Inflammatory macrophage treated with lipopolysaccharide for 4 hours (primary cell): ENCODE measurements at places on chromosomes 12 and 14.
A peak's percentile ranks its signal among the peaks of the same experiment; 100 is the strongest.

DNA sequence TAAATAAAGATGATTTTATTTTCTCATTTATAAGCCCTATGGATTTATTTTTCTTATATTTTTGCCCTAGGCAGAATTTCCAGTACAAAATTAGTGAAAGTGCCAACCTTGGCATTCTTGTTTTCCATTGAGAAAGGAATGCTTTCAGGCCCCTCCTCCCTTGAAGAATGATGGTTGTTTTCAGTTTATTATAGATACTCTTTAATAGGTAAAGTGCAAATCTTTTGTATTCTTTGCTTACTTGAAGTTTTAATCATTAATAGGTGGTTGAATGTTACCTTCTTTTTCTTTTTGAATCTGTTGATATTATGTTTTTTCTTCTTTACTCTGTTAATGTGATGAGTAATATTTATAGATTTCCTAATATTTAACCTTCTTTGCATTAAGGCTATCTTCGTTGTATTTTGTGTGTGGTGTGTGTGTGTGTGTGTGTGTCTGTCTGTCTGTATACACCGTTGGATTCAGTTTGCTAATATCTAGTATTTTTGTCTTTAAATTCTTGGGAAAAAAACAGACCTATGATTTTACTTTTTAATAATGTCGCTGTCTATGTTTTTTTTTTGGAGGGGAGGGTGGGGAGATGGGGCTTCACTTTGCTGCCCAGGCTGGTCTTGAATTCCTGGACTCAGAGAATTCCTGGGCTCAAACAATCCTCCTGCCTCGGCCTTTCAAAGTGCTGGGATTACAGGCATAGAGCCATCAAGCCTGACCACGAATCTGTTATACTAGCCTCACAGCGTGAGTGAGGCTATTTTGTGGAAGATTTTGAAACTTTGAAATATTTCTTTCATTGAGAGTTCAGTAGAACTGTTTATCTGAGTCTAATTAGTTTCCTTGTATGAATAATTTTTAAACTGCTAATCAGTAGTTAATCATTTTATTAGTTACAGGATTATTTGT lies 13.5 kb downstream of the SRGAP1 start:
- DNase-seq = no peak

- peak; percentile 64 for DNase-seq
Measured at GRCh38 chr12:98352218-98352811, 163.1 kb upstream of the TMPO start.

DNA sequence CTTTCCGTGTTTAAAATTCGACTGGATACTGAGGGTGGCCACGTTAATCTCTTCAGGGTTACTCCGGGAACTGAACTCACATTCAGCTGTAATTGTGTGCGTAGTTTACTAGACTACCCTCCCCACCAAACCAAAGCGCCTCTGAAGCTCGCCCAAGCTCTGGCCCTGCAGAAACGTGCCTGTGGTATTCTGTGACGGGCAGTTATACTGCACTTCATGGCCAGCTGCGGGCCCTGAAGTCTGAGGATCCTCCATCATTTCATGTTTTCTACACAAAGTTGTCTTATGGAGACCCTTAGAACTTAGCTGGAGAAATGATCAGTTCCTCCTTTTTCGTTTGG lies 688 bp downstream of the ZNF26 start:
- DNase-seq = no peak

DNA sequence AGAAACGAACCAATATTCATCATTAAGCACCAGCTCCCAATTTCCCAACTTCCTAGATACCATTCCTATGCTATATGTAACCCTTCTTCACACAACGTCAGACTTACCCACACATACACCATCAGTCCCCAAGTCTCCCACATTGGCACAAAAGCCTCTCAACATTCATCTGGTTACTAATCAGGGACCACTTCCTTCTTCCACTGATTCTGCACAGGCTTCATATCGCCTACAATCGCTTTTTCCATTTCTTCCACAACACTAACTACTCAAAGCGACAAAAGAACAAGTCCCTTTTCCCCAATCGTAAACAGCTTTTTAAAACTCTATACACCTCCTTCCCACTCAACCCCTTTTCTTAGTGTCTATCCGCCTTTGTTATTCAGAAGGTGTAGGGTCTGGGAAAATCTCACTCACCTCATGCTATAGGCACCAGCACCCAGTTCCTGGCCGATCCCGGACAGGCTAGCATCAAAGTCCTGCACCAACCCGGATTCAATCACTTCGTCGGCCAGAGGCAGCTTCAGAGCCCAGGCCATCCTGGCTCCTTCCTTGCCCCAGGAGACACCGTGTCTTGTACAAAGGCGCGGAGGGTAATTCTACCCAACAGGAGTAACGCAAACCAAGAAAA lies 936 bp downstream of the TFCP2 start:
- peak; percentile 66 for DNase-seq

GRCh38 chr12:116058574-116058973 lies 218.9 kb downstream of the MED13L start:
- DNase-seq = no peak

GRCh38 chr14:66916421-66916820 lies 272.8 kb upstream of the GARIN2 start:
- DNase-seq = no peak

- DNase-seq = no peak
Measured at GRCh38 chr12:128055567-128055966, 211.4 kb upstream of the TMEM132C start.
